ENCODE measurements at places on chromosomes 1 and 21.
A peak's percentile ranks its signal among the peaks of the same experiment; 100 is the strongest.

DNA sequence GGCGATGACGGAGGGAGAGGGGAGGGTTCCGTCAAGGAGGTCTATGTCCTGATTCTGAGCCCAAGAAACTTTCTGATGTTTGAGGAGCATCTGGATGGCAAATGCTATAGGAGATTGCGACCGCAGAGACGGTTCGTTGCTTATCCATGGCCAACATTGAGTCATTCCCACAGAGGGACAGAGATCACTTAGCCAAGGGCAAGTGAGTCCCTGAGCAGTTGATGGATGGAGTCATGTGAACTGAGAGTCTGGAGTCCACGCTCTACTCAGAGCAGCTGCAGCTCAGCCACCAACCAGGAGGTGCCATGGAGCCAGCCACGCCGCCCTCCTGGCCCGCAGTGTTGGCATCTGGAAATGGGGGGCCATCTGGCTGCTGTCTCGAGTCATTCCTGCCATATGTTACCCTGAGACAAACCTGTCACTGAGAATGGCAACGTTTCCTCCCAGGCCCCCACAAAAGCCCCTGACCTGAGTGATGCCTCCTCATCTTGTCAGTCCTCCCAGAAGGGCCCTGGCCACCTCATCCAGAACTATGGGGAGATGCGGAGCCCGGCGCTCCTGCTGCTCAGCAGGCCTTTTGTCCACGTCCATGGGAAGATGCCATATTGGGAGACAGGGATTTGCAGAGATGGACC lies 58.6 kb downstream of the ATP5PO start:
- DNase-seq, result no peak

GRCh38 chr1:34108711-34109110 lies 56.3 kb downstream of the CSMD2 start:
- DNase-seq, result no peak

DNA sequence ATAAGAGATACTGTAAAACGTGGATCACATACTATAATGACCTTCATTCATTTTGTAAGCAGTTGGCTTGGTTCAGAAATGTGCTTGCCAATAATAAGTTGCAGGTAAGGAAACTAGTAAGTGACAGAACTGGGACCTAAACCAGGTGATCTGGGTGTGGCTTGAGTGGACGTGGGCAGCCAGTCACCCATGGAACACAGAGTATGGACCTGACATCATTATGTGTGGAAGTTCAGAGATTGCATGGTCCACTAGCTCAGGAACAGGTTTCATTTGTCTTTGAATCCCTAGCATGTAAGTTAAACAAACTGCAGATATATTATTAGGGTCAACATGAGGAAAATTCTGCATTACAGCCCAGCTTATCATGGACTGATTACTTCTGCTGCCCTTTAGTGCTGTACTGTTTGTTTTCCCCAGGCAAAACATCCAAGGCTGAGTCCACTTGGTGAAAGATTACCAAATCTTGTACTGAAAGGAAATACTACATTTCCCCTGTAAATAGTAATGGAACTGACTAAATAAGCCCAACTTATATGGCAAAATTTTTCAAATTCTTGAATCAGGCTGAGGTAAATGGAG lies 327.3 kb upstream of the SGIP1 start:
- DNase-seq, result no peak

- DNase-seq, result peak; percentile 88
Observed at GRCh38 chr21:27674041-27674615, 707.2 kb upstream of the ADAMTS5 start.

DNA sequence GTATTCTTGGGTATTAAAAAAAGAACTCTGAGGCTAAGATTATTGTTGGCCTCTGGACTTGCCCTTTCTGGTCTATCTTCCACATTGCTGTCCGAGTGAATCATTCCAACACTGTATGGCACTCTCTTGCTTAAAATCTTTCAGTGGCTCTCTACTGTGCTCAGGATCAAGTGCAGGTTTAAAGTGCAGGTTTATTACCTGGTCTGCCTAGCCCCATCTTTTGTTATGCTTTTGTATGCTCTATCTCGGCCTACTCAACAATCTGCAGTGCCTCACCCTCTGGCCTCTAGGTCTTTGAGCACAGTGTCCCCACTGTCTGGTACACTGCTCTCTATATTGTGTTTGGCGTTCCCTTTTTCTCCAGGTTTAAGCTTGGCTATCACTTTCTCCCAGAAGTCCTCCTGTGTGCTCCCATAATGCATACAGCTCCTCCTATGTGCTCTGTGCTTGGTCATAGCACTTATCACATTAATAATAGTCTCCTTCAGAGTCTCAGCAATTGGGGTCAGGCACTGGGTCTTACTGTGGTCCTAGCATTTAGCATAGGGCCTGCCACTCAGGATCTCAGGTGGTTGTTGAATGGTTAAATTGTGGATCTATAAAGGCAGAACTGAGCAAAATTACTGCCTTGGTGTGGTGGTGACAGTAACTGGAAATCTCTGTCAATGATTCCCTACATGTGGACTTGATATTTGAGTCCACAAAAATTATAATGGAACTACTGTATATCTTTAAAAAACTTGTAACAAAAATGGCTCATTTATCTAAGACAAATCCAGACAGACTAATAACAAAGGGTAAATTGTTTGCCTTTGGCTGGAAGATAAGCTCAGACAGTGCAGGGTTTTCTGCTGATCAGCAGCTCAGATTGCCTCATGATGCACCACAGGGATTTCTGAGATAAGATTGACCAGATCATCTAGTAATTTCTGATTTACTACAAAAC lies 10.6 kb upstream of the LDLRAD1 start:
- DNase-seq, result peak; percentile 74
